Right kidney (tissue), 9 donors: ENCODE measurements at places on chromosomes 11 and 22.

GRCh38 chr11:9568161-9568853 lies 5.2 kb upstream of the WEE1 start:
- DNase-seq: no peak

DNA sequence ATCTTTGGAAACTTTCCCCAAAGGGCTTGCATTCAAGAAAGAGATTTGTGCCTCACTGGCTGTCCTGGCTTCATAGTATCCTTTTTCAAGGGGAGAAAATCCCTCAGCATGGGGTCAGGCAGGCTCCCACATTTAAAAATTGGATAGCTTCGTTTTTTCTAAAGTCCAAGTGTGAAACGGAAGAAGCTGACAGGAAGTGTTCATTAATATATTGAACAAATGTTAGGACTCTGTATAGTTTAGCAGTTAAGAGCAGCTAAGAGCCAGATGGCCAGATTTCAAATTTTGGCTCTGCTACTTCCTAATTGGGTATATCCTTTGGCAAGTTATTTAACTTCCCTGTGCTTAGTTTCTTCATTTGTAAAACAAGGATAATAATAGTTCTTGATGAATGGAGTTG lies 354.9 kb upstream of the FAT3 start:
- no peak for DNase-seq

GRCh38 chr11:65931773-65932557 lies 12.7 kb downstream of the DRAP1 start:
- no peak for DNase-seq

DNA sequence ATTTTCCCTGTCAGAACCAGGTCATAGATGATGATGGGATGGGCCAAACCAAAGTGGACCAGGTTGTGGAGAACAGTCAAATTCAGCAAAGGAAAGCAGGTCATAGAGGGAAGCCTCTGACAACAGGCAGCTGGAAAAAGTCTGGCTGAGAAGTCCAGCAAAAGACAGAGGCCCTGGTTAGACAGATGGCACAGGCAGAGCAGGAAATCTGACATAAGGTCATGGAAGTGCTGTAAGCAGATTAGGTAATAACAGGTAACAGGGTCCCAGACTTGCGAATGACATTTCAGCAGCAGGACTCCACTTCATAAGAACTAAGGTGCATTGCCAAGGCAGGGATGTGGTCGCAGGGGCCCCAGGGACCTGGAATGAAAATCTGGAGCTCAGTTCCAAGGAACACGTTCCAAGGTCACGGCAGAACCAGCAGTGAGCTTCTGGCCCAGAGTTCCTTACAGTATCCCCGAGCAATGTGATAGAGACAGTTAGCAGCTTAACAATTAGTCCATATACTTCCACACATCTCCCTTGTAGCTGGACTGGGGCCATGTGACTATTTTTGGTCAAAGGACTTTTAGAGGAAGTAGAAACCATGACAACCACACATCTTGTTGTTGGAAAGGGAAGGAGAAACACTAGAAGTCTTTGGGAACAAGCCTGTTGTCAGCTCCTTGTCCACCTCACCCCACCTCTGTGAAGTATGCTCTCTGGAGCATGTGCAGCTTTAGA lies 75.4 kb downstream of the ME3 start:
- DNase-seq: no peak

DNA sequence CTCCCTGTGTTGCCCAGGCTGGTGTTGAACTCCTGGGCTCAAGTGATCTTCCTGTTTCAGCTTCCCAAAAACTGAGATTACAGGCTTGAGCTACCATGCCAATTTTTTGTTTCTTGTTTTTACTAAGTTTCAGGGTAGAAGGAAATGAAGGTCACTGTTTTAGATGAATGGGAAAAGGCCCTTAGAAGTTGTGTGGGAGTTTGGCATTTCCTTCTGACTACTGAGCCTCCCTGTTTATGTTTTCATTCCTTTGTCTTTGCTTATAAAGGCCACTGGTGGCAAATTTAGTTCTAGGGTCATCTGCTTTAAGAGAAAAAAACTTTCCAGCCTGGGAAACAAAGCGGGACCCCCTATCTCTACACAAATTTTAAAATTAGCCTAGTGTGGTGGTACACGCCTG lies 22.1 kb downstream of the SRPRA start:
- DNase-seq: no peak

DNA sequence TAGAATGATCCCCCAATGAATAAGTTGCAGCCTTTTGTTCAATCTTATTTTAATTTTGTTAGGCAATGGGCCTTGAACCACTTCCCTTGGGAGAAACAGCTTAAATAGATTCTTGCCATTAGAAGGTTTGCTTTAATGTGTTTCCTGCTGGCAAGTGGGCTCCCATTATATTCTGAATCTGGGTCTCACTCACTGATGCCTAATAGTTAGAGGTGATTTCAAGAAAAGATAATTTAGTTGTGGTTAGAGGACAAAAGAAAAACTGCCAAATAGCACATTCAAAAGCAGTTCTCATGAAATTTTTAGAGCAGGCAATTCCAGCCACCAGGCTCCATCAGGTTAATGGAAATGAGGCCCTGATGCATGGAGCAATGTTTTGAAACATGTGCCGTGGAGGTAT lies 362.6 kb upstream of the CHORDC1 start:
- no peak for DNase-seq

- DNase-seq: no peak
These were observed 122.1 kb upstream of the VPREB1 start for GRCh38 chr22:22122348-22123117.

DNA sequence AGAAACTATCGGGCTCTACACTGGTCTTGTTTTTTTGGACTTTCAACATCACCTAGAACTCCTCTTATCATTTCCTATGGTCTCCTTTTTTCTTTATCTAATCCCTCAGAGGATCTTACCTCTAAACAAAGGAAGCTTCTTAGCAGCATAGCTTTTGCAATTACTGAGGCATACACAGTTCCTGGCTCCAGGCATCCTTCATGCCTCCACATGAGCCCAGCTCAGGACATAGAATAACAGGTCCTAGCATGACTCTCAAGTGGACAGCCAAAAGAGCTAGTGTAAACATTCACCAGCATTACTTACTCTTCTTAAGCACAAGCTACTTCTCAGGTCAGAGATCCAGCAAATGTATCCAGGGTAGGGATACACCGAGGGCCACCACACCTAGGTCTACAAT lies 17.1 kb downstream of the CFAP300 start:
- DNase-seq: no peak

GRCh38 chr22:28229566-28230485 lies 310.8 kb upstream of the PITPNB start:
- no peak for DNase-seq

GRCh38 chr11:122882189-122882856 lies at the start of gene JHY:
Gene JHY (plus strand): TSS chr11:122882759. CDS start chr11:122885850, 3,091 bp downstream.
- DNase-seq: no peak

- DNase-seq: no peak
These were observed 389.0 kb downstream of the TBC1D22A start for GRCh38 chr22:47151490-47151889.

- no peak for DNase-seq
These were observed 4.3 kb downstream of the PIK3IP1 start for GRCh38 chr22:31287818-31288495.

DNA sequence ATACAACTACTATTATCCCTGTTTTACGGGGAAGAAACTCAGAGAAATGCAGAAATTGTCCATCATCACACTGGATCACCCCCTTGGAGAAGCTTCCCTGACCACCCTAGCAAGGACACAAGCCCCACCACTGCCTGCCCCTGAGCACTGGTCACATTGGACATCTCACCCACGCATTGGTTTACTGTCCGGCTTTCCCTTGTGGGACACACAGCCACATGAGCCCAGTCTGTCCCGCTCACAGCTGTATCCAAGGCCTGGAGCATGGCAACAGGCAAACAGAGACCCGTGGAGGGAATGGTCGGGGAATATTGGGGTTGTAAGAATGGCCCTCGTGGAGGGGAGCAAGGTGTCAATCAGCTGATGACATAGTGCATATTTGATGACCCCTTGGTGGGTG lies 42.7 kb upstream of the FGF3 start:
- no peak for DNase-seq

DNA sequence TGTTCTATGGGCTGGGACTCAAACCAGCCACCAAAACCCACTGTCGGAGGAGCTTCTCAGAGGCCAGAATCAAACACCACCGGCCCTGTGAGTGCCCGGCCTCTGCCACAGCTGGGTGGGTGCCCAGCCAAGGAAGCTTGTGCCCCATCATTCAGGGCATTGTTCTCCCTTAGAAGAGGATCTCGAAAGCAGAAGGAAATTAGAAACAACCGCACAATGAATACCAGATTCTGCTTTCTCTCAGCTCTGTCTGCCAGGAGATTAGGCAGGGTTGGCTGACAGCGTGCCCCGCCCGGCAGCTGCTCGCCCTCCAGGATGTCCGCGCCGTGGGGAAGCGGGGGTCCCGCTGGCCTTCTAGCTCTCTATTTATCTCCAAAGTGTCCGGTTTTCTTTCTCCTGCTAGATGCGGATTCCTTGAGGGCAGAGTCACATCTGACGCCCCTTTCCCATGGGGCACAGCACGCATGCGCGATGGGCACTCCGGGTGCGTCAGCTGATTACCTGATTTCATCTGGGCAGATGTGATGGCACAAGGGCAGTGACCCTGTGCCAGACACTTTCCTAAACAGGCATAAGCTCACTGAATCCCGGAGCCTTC lies 25.5 kb downstream of the SCGB1A1 start:
- peak; percentile 37 for DNase-seq

DNA sequence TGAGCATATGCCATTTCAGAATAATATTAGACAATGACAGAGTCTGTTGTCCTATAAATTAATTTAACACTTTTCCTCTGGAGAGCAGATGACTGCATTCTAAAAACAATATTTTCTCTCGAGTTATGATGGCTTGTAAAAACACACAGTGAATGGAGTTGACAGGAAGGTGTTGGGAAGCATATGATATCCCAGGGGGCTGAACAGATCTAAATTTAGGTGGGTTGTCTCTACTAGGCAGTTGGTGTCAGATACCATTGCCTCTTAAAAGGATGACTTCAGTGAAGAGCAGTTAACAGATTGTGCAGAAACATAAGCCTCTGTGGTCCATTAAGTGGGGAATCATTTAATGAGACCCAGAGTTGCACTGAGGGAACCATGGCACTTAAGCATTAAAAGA lies 30.7 kb downstream of the SVIP start:
- DNase-seq: no peak

- no peak for DNase-seq
These were observed 11.7 kb upstream of the MPEG1 start for GRCh38 chr11:59224351-59224928.

DNA sequence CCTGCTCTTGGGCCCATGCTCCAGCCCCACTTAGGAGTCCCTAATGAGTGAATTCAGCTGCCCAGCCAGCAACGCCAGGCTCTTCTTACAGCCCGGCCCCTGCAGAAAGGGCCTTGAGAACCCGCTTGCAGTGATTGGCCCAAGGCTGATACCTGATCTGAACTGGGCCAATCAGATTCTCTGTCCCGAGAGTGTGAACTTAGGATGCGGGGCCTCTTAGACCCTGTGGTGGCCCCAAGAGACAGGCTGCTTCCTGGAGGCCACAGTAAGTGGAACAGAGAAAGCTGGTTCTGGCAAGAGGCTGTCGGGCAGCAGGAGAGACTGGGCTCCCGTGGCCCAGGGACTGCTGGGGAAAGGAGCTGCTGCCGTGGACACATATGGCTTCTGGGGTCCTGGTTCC lies 11.5 kb downstream of the VSTM5 start:
- no peak for DNase-seq

DNA sequence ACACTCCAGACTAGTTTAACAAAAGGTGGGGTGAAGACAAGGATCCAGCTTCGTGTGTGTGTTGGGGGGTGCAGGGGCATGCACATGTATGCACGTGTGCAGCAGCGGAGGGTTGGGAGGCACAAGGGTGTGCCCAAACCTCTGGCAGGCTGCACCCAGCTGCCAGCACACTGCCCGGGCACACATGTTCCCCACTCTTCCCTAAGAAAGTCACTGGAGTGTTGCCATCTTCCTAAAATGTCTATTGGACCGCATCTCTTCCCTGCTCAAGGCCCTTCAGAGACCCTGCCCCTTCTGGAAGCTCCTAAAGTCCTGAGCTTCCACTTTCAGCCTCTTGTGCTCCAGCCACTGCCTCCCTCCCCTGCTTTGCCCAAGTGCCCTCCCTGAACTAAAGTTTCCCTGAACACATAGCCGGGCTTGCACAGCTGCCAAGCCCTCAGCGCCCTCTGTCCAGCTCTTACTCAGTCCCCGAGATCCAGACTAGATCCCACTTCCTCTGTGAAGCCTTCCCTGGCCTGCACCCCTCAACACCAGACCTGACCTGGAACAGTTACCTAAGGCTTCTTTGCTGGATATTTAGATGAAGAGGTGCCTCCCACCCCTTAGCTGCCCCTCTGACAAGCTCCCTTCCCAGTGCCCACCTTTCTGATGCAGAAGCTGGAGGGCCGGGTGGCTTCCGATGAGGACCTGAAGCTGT lies 6.0 kb downstream of the CFL1 start:
- DNase-seq: no peak

- no peak for DNase-seq
These were observed 6.1 kb downstream of the ZNF74 start for GRCh38 chr22:20399866-20400605.

GRCh38 chr11:20729597-20730105 lies 60.3 kb downstream of the NELL1 start:
- DNase-seq: no peak

GRCh38 chr22:30356449-30357235 lies at the start of the genes CCDC157 and SF3A1:
Gene CCDC157 (plus strand): TSS chr22:30357007. CDS start chr22:30366001, 8,994 bp downstream.
Gene SF3A1 (minus strand): TSS chr22:30356894. CDS start chr22:30356792, 102 bp downstream.
- peak; percentile 99 for DNase-seq

- no peak for DNase-seq
These were observed 33.5 kb upstream of the CHST1 start for GRCh38 chr11:45698777-45699497.

DNA sequence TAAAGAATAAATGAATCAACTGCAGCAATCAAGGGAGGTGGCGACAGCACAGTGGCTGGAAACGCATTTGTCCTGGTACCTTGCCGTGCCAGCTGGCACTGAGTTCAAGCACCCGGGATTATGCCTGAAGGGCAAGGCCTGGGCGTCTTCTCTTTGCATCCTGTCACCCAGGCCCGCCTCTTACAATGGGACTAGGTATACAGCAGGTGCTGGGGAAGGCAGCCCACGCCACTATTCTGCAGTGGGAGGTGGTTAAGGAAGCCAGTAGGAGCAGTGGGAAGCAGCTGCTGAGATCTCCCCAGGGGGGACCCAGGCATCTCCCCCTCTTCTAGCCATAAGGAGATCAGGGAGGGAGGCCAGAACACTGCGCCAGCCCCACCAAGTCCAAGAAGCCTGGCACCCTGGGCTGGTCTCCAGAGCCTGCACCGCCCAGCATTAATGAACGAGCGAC lies 15.3 kb upstream of the BAIAP2L2 start:
- no peak for DNase-seq

DNA sequence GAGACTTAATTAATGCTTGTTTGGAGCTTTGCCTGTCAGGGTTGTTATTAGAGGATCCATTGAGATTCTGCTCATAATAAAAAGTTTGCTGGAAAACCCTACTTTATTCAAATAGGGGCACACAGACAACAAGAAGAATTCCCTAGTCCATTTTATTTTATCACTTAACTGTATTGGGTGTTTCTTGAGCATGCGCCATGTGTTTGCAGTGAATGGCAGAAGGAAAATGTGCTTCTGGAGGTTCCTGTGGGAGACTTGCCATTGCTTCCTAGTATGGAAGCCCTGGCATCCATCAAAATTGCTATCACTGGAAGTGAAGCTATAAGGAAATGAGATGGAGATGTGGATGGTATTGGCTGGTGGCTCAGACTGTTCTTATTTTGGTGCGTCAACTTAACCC lies 106.6 kb upstream of the GALNT18 start:
- no peak for DNase-seq

GRCh38 chr22:49094151-49094550 lies 733.5 kb downstream of the BRD1 start:
- DNase-seq: no peak
